ENCODE measurements at places on chromosomes 2 and 18. TPM values are rescaled to one million over a fixed set of nuclear protein-coding genes. Genes with fewer than 3 reads are reported as not detected.

HMSD gene
- total RNA-seq, result 0.33 TPM

- no peak for DNase-seq
Observed at GRCh38 chr2:224894356-224894755, 147.9 kb downstream of the DOCK10 start.

GRCh38 chr2:154207288-154208047 is 335.7 kb downstream of the GALNT13 start:
- no peak for DNase-seq

- no peak for DNase-seq
Observed at GRCh38 chr2:208077276-208077675, 47.0 kb downstream of the CRYGD start.

LRATD1 gene
- 7.3 TPM for total RNA-seq

DNA sequence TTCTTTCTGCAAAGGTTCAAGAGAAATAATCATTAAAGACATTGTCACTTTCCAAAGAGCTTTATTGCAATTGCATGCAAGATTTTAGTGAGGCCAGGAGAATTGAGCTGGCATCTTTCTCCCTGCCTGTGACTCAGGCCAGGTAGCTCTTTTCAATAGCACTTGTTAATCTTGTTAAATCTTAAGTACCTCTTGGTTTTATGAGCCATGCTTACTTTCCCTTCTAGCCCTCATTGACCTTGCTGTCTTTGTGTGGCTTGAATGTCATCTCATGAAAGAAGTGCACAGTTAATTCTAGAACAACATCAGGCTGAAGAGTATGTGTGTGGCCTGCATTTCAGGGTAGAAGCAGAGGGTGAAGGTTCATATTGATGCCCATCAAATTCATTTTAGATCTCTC is 14.8 kb upstream of the LGALSL start:
- no peak for DNase-seq

DNA sequence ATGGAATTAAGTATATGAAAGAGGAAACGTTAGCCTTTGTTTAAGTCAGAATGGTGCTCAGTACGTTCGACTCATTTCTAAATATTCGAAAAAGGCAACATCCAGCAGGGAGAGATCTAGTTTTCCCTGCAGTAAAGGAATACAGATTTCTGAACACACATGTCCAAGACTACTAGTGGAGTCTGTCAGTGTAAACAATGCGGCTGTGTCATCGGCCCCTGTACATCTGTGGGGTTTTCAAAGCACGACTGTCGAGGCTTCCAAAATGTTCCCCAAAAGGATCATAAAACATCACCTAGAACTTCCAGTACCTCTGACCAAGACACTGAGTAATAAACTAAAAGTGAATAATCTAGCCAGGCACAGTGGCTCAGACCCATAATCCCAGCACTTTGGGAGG is 112.8 kb downstream of the ZNF516 start:
- DNase-seq, result no peak

DNA sequence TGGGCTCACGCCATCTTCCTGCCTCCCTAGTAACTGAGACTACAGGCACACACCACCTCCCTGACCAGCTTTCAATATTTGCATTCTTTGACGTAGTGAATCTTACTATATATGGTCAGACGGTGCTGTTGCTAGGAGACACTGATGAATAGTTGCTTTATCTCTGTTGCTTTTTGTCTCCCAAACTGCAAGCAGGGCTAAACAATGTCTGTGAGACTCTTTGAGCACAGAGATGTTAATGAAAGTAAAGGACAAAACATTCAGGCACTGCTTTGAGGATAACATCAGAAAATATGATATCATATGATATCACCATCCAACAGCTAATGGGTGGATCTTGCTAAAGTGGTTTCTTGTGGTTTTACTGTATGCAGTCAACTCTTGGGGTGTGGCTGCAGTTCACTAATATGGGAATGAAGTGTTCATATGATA is 43.0 kb downstream of the EMILIN2 start:
- DNase-seq, result no peak

GRCh38 chr18:11951390-11951851 is 29.9 kb upstream of the IMPA2 start:
- peak; percentile 16 for DNase-seq

DNA sequence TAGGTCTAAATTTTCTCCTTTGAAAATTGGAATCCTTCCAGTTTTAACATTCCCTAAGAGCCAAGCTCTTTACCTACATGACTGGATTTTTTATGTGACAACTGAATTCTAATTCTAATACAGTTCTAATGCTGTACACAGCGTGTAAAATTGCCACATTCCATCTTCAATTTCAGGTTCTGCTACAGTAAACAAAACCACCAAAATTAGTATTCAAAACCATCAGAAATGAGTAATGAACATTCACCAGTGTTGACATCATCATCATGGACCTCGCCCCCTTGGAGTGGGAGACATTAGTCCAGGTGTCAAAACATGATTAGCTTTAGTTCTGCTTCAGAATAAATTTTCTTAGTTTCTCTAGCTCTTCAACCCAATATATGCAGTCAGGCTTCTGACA is 133.6 kb downstream of the MBD2 start:
- DNase-seq, result no peak

GRCh38 chr2:45466053-45466452 is 145.0 kb downstream of the SRBD1 start:
- no peak for DNase-seq

DNA sequence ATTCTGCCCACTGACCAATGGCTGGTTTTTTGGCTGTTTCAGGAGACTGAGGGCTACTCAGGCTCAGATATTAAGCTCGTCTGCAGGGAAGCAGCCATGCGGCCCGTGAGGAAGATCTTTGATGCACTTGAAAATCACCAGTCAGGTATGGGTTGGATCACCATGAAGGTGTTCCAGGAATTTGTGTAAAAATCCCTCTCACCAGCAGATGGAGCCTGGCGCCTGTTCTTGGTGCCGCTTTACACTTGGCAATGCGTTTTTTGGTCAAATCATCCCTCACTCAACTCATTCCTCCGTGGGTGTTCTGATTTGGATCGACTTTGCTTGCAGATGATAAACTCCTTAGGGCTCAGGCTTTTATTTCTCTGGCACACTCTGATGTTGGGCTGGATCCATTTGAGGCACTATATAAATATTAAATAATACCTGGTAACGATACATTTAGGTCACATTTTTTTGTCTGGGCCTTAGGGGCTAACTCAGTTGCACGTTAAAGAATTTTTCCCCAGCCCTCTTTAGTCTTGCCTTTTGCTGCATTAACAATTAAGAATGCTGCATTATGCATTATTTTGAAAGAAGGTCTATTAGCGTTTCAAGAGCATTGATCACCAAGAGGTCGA is 50.0 kb downstream of the HDHD2 start:
- peak; percentile 45 for DNase-seq

PXDN gene
- 0.49 TPM for total RNA-seq

DNA sequence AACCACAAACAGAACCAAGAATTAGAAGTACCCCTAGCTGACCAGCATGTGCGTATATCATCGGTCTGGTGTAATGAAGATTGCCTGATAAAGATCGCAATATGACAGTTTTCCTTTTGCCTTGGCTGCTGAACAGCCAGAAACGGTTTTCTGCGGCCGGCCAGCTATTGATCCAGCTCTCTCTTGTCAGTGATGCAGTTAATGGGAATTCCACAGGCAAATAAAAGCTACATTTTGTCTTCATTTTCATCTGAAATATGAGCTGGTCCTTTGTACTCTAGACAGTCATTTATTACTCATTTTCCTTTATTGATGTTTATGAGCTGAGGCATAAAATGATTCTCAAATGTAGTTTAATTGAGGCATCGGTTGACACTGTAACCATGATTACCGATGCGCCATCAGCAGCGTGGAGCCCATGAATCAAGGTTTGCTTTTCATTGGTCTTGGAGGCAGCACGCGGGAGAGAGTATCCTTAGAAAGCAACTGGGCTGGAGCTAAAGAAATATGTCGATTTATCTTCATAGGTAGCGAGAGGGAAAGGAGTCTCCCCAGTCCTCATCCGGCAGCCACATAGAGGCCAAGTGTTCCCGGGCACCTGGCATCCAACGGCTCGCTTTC is 535.2 kb downstream of the GALR1 start:
- DNase-seq, result no peak

Measured in K562 (cell line).